ENCODE measurements at places on chromosomes 12 and 14.
A peak's percentile ranks its signal among the peaks of the same experiment; 100 is the strongest.

DNA sequence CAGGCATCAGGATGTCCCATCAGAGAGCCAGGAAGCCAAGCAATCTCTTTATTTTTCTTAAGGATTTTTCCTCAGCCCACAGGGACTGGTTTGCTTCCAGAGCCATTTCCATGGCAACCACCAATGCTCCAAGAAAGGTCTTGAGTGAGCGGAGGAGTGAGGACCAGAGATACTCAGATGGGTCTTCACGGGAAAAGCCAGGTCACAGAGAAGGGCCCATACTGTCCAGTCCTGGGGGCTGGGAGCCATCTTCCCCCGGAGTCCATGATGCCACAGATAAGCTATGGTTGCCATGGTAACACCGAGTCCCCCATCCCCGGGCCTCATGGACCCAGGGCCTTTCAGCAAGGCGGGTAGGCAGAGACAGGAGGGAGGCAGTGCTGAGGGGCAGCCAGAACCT is 28.6 kb downstream of the CMKLR1 start:
- no peak for DNase-seq

- no peak for DNase-seq
Observed at GRCh38 chr12:18837505-18837904, 99.6 kb downstream of the CAPZA3 start.

- peak; percentile 48 for DNase-seq
Observed at GRCh38 chr12:68310370-68310769, 21.8 kb downstream of the MDM1 start.

DNA sequence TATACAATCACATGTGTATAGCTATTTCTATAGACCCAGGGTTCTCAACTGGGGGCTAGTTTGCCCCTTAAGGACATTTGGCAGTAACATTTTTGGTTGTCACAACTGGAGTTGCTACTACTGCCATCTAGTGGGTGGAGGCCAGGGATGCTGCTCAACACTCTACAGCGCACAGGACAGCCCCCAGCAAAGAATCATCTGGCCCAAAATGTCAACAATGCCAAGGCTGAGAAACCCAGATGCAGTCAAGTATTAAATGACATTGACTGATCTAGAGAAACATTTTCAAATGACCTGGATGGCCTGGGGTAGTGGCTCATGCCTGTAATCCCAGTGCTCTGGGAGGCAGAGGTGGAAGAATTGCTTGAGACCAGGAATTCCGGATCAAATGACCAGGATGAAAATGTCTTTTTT is 5.8 kb downstream of the WSB2 start:
- DNase-seq, result no peak

DNA sequence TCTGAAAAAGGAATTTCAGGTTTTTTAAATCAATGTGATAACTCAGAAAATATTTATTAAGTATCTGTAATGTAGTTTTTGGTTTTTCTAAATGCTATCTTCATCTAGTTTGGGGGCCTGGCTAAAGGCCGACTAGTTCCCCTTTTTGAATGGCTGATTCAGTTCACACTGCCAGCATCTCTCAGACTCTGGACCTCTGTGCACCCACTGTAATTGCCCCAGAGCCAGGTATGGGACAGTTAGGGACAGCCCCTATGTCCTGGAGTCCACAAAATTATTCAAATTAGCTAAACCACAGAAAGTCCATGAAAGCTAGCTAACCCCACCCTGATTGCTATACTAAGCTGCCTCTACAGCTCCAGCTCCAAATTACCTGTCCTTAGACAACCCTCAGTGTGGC is 49.1 kb upstream of the RGS6 start:
- DNase-seq, result no peak

GRCh38 chr14:76100236-76100635 is 51.5 kb upstream of the GPATCH2L start:
- no peak for DNase-seq

DNA sequence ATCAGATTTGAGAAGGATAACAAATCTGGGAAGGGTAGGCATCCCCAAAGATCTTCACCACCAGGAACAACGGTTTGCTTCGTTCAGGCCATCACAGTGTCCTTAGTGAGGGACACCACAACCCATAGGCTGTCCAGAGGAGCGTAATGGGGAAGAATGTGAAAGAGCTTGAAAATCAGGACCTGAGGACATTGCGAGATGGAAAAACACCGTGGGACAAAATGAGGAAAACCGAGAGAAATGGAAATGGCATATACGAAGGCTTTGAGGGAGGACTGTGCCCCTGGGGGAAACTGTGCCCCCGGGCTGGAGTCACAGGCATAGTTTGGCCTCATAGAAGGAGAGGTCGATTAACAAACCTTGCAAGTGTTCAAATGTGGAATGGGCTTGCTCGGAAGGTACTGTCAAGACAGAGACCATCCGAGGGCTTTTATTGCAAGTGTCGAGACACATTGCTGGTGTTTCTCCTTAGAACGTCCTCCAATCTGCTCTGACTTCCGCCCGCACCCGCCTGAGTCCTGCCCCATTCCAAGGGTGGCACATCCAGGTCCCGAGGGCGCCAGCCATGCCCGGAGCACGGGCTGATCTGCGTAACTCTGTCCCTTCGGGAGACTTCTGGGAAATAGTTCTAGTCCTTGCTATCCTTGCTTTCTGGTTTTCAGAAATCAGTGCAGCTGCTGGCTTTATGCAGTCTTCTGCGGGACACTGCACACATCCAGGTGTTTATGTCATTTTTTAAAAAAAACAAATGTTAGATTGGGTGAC is 885 bp upstream of the PALS1 start:
- DNase-seq, result no peak

DNA sequence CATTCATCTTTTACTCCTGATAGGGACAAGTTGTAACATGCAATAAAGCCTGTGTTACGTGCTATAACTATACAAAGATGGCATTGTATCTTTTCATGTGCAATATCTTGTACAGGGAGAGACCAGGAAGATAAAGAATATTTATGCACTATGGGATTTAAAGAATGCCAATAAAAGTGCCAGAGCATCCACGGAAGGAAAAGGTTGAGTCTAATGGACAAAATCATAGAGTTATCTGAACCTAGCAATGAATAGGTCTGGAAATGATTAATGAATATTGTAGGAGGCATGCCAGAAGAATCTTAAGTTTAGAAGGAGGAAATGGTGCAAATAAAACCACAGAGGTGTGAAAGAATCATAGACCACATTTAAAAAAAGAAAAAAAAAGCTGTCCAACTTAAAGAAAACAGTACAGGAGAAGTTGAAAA is 263.9 kb downstream of the KCNC2 start:
- no peak for DNase-seq

DNA sequence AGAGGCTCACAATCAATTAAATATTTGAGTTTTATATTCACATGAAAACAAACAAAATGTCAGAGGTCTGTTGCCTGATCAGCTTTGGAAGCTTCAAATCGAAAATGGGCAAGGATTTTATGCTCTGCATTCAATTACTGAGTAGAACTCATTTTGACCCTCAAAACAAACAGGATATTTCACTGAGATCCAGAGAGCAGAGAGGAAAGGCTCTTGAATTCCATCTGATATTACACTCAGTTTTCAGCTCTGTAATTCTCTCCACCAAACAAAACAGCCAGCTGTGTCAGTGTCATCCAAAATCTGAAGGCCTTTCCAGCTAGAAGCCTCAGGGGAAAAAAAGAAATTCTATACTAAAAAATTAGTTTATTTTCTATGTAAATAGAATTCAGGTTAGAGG is 128.6 kb upstream of the FLRT2 start:
- no peak for DNase-seq

DNA sequence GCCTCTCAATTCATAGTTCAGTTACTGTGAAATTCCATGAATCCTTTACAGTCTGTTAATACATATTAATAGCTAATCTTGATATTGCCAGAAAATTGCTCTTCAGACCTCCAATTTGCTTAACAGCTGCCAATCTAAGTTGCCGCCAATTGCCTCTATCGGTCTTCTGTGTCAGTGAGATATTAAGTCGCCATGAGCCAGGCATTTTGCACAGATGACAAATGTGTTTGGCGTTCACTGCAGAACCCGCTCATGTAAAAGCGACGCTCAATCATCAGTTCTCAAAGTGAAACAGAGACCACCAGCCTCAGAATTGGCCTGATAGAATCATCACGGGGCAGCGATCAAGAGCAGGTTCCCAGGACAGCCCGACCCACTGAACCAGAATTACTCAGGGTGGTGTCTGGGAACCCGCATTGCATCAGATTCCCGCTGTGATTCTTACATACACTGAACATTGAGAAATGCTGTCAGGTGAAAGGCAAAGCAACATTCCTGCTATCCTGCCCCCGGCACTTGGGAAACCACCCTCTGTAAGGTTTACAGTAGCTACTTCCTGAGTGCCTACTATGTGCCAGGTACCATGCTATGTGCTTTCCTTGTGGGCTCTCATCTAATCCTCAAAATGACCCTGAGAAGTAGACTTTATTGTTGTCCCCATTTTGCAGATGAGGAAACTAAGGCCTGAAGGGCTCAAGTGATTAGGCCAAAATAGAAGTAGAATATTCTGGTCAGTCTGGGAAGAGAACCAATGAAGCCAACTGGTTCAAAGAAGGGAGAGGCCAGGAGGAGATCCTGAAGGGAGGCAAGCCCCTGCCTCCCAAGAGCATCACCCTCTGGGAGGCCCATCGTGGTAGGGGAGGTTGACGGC is 216.4 kb downstream of the SLC41A2 start:
- DNase-seq, result no peak

GRCh38 chr14:73634011-73634833 is 10.6 kb upstream of the DNAL1 start:
- no peak for DNase-seq

DNA sequence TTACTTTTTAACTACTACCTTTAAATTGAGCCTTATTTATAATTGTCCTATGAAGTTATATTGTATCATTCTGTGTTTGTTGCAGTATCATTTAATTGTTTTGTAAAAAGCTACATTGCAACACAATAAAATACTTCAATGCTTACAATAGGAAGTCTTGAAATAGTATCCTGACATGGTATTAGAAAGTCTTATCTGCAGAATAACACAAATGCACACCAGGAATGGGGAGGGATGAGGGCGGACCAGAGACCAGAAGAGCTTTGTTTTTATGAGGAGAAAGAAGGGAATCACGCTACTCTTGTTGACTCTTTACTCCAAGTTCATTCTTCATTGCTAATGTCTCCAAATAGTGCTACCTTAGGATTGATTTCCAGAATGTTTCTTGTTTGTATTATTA is 120.2 kb downstream of the MON2 start:
- DNase-seq, result no peak

- DNase-seq, result no peak
Observed at GRCh38 chr12:131910302-131911027, 16.0 kb downstream of the ULK1 start.

- DNase-seq, result no peak
Observed at GRCh38 chr14:36916668-36917067, 255.0 kb downstream of the PAX9 start.

DNA sequence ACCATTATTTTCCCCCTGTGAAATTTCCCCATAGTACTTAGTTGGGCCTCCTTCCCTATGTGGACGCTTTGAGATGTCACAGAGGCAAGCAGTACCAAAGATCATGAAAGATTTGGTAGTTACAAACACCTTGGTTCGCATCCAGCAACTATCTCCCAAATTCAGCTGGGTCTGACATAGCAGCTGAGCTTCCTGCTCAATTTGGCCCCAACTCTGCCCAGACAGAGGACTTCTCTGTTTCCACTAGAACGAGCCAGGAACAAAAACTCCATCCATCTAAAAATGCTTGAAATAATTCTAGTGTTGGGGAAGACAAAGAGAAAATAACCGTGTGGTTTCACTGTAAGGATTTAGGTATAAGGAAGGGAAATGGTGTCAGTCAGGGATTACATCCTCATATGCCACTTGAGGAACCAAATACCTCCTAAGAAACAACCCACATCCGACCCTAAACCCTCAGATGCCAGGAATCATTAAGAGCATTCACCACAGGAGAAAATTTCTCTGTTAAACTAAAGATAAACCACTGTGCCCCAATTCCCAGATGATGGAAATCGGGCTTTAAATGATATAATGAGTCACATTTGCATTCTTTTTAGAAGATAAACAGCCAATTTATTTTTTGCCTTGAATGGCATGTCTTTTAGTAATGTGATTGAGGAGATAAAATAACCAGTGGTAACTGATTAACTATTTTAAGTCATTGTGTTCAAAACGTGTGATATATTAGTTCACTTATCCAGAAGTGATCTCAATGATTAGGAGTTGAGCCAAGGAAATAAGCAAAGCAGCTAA is 103.7 kb upstream of the IFNG-AS1 start:
- DNase-seq, result no peak

GRCh38 chr14:55610713-55611370 is 30.8 kb downstream of the KTN1 start:
- no peak for DNase-seq

DNA sequence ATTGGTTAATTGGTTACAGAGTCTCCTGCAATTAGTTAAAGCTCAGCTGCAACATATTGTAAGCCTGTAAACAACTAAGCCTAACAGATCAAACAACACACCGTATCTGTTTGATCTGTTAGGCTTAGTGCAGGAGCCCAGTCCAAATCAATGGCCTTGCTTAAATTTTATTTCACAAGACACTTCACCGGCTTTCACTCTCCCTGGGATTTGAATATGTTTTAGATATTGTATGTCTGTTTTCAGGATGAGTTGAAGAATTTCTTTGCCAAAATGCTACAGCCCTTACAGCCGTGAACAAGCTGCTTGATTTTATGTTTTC is 5.5 kb upstream of the RNASE1 start:
- DNase-seq, result no peak

DNA sequence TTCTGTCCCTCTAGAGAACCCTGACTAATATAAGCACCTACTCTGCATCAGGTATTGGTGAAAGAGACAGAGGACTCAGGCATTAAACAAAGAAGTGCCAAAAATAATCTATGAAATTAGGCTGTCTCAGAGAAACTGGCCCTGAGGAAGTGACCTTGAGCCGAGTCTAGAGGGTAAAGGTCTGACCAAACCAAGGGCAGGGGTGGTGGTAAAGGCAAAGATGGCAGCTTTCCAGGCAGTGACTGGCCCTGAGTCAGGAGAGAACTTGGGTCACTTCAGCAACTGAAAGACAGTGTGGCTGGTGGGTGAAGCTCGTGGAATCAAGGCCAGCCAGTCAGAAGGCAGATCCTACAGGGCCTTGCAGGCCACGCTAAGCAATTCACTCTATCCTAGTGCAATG is 30.6 kb downstream of the CDKL1 start:
- DNase-seq, result no peak

- no peak for DNase-seq
Observed at GRCh38 chr12:19450362-19450761, 11.1 kb downstream of the AEBP2 start.

DNA sequence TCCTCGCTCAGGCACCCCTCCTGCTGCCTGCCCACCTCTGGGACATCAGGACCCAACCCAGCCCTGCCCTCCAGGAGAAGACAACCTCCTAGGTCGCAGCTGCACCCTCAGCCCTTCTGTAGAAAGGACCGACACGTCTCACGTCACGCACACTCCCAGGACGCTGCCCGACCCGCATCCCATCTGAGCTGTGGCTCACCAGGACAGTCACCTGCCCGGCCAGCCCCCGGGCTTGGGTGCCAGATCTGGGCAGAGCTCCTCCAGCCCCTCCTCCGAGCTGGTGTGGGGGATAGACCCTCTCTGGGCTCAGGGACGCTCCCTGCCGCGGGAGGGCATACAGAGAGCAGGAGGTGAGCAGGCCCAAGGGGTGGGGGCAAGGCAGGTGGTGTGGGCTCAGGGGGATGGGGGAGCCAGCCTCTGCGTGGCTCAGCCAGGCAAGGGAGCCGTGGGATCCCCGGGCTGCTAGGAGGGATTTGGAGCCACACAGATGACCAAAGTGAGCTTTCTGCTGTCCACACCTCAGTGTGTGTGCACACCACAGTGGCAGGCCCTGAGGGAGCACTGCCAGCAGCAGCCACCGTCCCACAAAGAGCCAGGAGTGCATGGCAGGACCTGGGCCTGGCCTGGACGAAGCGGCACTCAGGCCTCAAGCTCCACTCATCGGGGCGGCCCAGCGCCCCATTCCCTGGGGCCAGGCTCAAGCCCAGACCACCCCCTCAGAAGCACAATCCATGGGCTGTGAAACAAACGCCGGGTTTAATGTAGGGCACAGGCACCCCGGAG is 13.6 kb downstream of the DEGS2 start:
- no peak for DNase-seq

Measured in Panc1 (cell line).